Putamen (tissue), 1 donor: ENCODE measurements at places on chromosomes 4 and X.

- no peak for DNase-seq
Observed at GRCh38 chr4:95084584-95084983, 326.8 kb downstream of the BMPR1B start.

- DNase-seq = no peak
Observed at GRCh38 chr4:20616848-20617247, 83.4 kb upstream of the PACRGL start.

GRCh38 chrX:46611658-46612362, 38.2 kb downstream of the CHST7 start:
- DNase-seq = no peak

DNA sequence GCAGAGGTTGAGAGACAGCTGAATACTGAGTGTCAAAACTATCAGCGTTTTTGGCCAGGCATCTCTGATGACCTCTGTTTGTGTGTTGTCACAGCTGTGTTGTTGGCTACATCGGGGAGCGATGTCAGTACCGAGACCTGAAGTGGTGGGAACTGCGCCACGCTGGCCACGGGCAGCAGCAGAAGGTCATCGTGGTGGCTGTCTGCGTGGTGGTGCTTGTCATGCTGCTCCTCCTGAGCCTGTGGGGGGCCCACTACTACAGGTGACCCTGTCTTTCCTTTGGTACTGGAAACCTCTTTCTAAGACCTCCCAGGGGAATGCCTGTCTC, 86.9 kb downstream of the EGF start:
- DNase-seq = no peak

GRCh38 chrX:9595174-9595573, 130.3 kb downstream of the TBL1X start:
- DNase-seq = no peak

DNA sequence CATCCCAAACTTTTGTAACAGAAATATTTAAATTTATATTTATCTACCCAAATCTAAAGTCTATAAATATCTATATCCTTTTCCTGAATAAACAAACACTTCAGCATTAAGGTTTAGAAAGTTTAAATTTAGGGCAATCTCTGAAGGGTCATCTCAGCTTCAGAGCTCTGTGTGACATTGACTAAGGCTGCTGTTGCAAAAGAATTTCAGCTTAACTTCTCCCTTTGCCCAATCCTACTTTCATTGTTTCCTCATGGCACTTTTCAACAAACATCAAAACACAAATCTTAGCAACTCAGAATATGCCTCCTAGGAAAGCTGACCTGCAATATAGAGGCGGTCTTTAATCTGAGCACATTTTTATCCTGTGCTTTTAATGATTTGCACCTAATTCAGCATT, 79.7 kb upstream of the BANK1 start:
- DNase-seq = no peak

DNA sequence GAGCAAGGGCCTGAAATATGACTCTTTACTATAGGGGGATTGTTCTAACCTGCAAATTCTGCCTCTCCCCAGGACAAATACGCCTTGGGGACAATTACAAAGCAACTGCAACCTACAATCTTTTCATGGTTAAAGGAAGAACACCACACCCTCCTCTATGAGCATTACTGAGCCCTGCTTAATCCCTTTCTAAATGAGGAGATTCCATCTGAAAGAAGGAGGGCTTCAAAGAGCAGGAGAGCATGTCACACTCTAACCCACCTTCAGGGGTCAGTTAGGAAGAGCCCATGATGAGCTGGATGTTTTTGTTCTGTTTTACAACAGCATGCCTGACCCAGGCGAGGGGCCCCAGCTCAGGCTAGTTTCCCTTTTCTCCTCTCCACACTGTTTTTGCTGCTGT, 134.0 kb upstream of the ANXA3 start:
- no peak for DNase-seq

DNA sequence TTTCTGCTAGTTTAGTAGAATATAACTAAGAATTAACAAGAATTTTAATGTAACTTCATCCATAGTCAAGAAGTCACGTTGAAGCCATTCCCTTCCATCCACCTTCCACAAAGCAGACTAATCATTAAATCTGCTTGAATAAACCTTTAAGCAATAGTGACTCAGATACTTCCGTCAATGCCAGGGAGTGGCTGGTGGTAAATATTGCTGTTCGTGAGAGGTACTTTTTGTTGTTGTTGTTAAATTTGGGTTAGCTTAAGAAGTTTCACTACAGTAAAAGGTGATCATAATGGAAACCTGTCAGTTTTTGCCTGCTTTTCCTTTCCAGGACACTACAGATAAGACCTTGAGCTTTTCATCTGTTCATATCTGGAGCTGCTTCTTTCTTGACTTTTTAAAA, 316.3 kb downstream of the TMA16 start:
- no peak for DNase-seq
